8988T (cell line): ENCODE measurements at places on chromosomes 4 and X.

- DNase-seq, result no peak
Measured at GRCh38 chr4:122045533-122045932, 93.7 kb upstream of the TRPC3 start.

- no peak for DNase-seq
Measured at GRCh38 chrX:151974336-151975227, at the start of gene GABRE. GABRE (minus strand) TSS chrX:151974676; CDS start chrX:151974625, 51 bp downstream.

DNA sequence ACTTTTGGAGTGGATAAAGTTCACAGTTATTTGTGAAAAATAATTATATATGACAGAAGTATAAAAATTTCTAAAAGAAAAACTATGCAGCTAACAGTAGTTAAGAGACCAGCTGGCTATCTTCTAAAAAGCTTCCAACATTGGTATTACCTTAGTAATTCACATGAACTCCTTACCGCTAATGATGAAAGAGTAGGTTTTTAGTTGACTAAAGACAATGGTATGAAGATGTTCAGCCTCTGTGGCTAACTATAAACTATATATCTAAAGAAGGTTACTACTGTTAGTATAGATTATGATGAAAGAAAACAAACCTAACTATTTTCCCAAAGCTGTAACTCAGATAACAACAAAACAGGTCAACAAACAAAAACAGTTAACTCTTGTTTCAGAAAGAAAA is 10.4 kb downstream of the CCNI start:
- no peak for DNase-seq

DNA sequence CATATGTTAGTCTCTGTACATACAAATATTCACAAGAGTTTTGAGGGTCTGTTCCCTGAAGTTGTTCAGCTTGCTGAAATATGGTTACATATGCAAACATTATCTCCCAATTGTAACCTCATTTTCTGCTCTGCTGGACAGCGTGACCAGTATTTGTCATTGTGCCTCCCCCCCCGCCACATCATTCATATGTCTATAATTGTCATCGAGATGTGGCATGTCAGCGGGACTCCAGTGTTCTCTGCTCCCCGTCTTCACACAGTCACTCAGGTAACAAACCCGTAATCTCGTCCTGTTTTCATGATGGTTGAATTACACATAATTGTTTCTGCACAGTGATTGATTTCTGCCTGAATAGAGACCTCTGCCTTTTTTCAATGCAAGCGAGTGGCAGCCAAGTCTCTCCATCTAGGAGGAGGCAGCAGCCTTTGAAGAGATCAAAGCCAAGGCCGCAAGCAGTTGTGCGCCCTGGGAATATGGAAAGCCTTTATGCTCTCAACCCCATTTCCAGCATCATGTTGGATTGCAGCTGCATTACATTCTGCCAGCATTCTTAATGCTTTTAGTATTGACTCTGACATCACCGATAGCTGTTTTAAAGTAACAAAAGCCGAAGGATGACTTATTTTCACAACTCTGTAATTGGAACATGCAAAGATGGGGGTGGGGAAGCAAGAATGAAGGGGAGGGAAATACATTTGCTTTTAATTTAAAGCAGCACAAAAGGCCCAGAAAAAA is 27.4 kb downstream of the LEF1 start:
- no peak for DNase-seq

DNA sequence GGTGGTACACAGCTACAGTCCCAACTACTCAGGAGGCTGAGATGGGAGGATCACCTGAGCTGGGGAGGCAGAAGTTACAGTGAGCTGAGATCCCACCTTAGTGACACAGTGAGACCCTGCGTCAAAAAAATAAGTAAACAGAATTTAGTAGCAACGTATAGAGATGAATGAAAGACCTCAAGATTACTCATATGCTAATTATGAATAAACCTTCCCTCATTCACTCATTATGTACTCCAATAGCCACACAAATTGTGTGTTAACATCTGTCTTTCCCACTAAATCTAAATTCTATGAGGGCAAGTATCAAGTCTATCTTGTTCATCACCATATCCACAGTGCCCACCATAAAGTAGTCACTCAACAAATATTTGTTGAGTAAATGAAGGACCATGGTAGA is 111.5 kb downstream of the LRBA start:
- no peak for DNase-seq

DNA sequence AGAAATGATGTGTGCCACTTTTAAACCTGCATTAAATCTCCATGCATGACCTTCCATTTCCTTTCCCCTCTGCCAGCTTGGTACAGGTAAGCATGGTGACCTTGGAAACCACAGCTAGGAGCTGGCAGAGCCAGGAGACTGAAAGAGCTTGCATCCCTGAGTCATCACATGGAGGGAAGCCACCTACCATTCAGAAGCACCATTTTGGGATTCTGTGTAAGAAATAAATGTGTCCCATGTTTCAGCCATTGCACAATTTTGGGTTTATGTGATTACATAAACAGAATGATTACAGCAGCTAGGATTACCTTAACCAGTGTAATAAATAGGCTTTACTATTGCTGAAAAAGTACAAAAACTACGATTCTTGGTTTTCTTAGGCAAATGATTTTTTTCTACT is 17.3 kb upstream of the CCDC149 start:
- DNase-seq, result no peak

- DNase-seq, result no peak
Measured at GRCh38 chr4:10703156-10703555, 18.6 kb upstream of the CLNK start.

DNA sequence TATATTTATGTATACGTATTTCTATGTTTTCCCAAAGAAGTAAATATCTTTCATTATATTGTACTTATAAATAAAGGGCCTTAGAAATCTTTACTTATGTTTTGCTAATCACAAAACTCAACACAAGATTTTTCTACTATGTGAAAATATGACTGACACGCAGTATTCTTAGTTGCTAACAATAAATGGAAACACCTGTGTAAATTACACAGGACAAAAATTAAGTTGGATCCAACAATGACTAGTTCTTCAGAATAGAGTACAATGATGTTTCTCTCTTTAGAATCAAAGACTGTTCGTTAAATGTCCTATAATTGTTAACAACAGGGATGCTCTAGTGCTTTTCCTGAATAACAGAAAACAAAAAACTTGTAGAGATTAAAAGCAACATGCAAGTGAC is 96.1 kb downstream of the PPP3CA start:
- no peak for DNase-seq

GRCh38 chr4:188372829-188373228 is 233.6 kb downstream of the TRIML1 start:
- DNase-seq, result no peak

DNA sequence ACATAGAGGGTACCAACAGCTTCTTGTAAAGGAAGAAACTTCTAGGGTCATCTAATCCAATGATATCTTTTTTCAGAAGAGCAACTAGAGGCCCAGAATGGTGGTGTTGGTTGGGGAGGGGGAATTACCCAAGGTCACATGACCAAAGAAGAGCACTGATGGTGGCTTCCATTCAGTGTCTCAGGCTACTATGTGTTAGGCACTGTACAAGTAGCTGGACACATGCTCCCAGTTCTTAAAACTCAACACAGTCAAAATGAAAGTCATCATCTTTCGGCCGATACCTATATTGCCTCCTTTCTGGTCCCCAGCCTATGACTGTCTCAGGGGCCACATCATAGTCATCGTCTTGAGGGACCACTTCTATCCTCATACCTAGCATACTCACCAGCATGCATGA is 88.1 kb downstream of the ARHGAP6 start:
- DNase-seq, result no peak

DNA sequence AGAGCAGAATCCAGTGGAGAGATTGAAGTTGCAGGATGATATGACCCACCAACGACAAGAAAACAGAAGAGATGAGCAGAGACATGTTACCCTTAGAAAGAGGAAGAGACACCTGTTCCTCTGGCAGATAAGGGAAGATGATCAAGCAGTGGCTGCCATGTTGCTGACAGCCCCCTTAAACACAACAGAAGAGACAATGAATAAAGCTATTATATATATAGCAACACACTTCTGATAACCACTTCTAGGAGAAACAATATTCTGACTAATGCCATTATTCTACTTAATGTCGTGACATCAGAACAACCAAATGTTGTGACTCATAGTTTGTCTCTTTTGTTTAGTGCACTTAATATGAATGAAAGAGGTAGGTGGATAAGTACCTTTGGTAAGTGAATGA is 44.9 kb downstream of the SH3RF1 start:
- DNase-seq, result no peak
